ENCODE measurements at places on chromosomes 1 and 21.

- DNase-seq = peak; percentile 59
These were observed 7.0 kb upstream of the TRIM45 start for GRCh38 chr1:117128323-117129079.

- no peak for DNase-seq
These were observed 37.7 kb upstream of the IGSF21 start for GRCh38 chr1:18069903-18070302.

DNA sequence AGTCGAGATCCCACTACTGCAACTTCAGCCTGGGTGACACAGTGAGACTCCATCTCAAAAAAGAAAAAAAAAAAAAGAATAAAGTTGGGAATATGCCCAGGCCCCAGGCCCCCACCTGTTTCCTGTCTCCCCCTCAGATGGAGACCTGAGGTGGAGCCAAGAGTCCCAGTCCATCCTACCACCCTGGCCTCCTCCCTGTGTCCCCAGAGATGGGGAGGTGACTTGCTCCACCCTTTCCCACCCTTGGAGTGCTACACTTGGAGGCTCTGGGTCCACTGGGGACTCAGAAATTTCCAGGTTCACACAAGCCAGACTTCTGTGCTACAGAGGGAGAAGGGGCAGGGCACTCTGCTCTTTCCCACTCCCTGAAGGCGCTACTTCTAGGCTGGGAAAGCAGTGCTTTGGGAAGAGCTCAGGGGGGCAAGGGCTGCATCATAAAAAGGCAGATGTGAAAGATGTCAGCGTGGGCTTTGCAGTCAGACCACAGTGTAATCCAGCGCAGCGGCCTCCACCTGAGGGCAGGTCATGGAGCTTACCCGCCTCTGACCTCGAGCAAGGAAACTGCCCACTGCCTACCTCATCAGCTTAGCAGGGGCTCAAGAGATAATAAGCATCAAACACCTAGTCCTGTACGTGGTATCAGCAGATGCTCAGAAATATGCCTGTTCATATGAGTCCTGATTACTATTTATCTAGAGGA lies 13.4 kb downstream of the TMEM63A start:
- no peak for DNase-seq

DNA sequence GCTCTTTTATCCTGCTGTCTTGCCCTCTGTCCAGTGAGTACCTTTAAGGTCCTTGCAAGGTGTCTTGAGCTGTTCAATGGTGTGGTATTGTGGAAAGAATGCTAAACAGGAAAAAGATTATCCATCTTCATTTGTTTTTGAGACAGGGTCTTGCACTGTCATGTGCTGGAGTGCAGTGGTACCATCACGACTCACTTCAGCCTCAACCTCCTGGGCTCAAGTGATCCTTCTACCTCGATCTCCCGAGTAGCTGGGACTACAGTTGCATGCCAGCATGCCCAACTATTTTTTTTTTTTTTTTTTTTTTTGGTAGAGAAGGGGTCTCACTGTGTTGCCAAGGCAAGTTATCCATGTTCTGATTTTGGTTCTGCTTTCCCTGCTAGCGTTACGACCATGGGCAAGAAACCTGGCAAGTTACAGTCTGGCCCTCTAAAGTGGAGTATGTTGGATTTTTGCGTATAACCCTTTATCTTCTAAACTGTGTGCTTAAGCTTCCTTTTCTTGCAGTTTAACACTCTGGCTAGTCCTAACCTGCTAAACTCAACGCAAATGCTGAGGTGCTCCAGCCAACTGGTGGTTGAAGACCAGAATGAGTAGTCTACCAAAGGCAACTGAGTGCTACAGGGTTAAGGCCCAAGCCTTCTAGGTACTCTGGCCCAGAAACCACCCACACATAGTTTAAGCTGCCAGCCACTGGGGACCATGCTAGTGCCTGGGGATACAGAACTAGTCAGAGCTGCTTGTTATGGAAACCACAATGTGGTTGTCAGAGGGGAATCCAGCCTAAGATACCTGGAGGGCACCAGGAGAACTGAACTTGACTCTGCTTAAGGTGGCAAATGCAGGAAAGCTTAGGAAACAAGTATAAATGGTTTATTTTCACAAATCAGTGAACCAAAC lies 7.9 kb downstream of the RPL11 start:
- no peak for DNase-seq

DNA sequence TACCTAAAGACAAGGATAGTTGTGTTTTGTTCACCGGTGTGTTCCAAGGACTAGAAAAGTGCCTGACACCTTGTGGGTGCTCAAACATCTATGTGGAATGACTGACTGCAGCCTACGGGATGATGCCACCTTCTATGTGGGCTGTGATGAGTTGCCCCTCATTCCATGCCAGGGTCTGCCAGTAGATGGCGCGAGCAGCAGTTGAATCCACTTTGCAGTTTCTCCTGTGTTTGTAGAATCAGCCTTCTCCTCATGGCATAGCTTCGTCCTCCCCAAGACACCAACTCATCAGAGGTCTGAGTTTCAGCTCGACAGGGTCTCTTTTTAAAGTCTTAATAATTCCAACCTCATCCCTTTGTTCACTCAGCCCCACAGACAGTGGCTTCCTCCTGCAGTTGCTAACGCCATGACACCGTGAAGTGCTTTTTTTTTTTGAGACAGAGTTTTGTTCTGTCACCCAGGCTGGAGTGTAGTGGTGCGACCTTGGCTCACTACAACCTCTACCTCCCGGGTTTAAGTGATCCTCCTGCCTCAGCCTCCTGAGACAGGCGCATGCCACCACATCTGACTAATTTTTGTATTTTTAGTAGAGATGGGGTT lies 133.7 kb downstream of the CAPN8 start:
- peak; percentile 51 for DNase-seq

DNA sequence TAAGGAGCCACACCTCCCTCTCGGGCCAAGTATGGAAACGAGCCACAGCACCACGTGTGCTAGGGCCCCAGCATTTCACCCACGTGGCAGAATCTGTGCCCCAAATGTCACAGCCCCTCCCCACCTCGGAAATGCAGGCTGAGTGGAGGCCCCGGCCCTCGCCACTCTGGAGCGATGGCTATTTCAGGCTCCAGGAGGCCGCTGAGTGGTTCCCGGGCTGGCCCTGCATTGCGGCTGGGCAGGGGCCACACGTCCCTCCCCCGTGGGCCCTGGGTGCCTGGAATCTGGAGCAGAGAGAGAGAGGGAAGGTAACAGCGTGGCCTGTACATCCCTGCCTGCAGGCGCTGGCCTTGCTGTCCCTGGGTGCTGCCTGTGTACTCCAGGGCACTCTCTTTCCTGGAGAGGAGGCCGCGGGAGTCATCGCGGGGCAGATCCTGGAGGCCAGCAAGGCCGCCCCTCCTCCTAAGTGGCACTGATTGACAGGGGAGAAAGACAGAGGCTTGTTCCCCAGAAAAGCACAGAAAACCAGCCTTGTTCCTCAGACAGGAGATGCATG lies 68.0 kb upstream of the TRAPPC10 start:
- DNase-seq = no peak

GRCh38 chr21:38013741-38014140 lies 97.5 kb upstream of the KCNJ6 start:
- no peak for DNase-seq

DNA sequence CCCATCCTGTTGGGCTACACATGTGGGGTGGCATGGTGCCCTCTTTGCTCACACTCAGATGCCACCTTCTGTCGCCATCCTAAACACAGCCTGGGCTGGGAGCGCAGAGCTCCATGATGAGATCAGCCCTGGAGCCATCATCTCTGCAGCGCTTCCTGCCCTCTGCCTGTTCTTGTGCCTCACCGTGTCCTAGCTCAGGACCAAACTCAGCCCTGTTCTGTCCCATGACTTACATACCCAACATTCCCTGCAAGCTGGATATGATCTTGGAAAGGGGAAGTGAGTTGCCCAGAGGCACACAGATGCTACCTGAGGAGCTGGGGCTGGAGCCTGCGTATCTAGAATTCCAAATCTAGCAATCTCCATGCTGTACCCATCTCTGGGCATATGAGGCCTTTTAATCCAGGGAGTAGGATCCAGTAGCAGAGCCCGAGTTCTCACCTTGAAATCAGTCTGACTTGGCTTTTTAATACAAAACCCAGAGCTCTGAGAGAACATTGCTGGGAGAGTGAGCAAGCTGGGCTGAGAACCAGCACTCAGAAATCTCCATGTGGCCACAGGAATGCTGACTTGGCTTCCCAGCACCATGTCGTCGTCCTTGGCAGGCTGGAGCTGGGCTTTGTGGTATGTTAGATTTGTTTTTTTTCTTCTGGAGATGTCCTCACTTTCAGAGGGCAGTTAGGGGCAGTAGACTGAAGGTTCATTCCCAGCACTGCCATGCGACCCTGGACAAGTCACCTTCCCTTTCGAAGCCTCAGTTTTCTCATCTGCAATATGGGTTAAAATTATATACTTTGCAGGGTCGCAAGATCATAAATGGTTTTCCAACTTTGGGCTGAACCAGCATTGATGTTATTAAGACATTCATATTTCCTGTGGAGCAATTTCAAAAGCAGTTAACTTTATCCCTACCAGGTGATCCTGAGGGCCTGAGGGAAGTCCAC lies 2.6 kb downstream of the ALPL start:
- DNase-seq = peak; percentile 49

DNA sequence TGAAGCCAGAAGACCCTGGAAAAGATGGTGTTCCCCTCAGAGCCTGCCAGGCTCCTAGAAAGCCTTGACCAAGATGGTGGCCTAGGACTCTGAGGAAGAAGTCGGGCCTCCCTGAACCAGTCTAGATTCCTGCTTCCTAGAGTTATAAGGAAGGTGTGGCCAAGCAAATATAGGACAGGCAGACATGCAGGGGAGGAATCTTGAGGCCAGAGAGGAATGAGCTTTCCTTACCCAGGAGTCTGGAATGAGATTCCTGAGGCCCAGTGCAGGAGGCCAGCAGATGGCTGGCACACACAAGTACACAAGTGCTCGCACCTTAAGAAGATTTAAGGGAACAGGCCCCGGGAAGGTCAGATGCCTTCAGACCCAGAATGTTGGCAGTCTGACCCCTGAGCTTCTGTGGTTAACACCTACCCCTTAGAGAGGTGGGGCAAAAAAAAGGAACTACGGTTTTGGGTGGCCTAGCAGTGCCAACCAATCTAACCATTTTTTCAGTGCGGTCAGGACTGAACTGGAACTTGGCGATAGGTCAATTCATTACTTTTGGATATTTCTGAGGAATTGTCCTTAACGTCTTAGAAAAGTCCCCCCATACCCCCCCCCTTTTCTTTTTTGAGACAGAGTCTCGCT lies 73.3 kb downstream of the MDM4 start:
- no peak for DNase-seq

DNA sequence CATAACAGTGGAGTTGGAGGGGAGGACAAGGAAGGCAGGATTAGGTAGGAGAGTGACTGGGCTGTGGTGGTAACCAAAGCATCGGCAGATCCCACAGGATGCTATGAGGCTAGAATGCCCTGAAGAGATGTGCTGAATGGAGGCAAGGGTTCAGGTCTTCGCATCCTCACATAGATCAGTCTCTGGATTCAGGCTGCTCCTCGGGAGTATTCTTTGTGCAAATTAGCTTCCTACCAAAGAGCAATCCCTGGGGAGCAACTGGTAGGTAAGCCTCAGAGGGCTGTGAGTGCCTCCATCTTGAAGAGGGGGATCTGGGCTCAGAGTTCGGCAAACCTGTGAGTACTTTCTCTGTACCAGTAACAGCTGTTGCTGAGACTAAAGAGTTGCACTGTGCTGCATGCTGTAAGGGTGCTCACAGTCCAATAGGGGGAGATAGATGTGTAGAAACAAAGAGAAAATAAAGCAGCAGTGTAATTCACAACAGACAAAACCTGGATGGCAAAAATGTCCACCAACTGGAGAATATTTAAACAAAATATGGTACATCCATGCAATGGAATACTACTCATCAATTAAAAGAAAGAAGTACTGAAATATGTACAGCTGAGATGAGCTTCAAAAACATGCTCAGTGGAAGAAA lies 322.4 kb upstream of the DEPDC1 start:
- peak; percentile 32 for DNase-seq

- DNase-seq = no peak
These were observed 14.5 kb downstream of the NLRP3 start for GRCh38 chr1:247430434-247430833.

- DNase-seq = no peak
These were observed 5.2 kb upstream of the HSD3B2 start for GRCh38 chr1:119409731-119410130.

DNA sequence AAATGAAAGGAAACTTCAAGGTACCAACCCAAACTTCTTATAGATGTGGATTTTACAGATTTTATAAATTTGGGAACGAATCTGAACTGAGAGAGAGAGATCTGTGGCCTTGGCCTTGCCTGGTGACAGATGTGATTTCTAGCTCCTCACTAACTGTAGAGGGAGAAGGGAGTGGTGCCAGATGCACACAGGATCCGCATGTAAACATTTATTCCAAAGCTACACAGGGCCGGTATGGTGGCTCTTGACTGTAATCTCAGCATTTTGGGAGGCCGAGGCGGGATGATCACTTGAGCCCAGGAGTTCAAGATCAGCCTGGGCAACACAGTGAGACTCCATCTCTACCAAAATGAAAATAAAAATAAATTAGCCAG lies 77.1 kb downstream of the PGBD5 start:
- DNase-seq = no peak

GRCh38 chr1:23202263-23202749 lies 15.0 kb downstream of the HTR1D start:
- peak; percentile 85 for DNase-seq

DNA sequence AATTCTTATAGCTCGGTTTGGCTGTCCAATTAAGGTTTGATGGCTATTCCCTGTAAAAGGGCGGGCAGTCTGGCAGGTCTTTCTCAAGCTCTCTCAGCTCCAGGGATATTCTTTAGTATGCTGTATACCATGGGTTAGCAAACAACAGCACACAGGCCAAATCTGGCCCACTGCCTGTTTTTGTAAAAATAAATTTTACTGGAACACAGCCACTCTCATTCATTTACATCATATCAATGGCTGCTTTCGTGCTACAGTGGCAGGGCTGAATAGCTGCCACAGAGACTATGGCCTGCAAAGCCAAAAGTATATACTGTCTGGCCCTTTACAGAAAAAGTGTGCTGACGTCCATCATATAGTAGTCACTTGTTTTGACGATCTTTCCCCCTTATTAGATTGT lies 32.0 kb downstream of the MACO1 start:
- no peak for DNase-seq

GRCh38 chr1:162400790-162401355 lies 11.1 kb downstream of the SH2D1B start:
- DNase-seq = no peak

DNA sequence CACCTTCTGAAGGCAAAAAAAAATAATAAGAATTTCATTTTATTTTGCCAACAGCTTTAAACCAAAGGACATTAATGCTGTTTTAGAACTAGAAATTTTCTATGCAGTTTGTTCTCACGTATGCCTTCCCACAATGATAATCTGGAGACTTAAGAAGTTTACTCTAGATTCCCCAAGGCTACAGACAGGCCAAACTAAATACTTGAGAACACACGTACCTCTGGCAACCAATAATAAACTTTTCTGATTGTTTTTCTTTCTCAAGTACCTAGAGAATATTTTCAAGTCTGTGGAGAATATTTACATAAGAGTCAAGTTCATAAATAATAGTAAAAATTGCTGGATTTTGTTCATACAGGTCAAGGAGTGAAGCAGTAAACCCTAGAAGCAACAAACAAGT lies 15.9 kb downstream of the CLDN8 start:
- DNase-seq = no peak

GRCh38 chr1:91070298-91070697 lies 48.5 kb upstream of the ZNF644 start:
- no peak for DNase-seq

- peak; percentile 77 for DNase-seq
These were observed 25.1 kb upstream of the BRDT start for GRCh38 chr1:91924146-91924545.

- DNase-seq = peak; percentile 15
These were observed 25.8 kb downstream of the OSBPL9 start for GRCh38 chr1:51642739-51643142.
